ENCODE measurements at places on chromosomes 13 and 19.

GRCh38 chr19:50558449-50558848 is 9.8 kb downstream of the LRRC4B start:
- DNase-seq, result no peak

- DNase-seq, result peak; percentile 63
Measured at GRCh38 chr19:38736036-38736412, 8.2 kb downstream of the CAPN12 start.

DNA sequence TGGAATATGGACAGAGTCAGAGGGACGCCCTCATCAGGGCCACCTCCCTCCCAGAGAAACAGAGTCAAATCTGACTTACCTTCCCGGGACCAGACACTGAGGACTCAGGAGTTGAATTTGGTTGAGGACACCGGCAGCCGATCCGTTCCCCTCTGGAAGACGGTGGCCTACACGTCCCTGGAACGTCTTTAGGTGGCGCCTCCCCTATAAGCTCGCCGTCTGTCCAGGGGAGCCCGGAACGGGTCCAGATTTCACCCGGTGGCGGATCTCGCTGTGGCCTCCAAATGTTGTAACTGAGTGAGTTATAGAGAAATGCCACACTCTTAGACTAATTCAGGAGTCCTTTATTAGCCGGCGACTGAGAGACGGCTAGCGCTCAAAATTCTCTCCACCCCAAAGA is 9.0 kb downstream of the TNFSF14 start:
- DNase-seq, result no peak

- no peak for DNase-seq
Measured at GRCh38 chr13:104286566-104287290, 1220.5 kb upstream of the SLC10A2 start.

GRCh38 chr19:1862424-1863327 is 703 bp downstream of the KLF16 start:
- peak; percentile 64 for DNase-seq

DNA sequence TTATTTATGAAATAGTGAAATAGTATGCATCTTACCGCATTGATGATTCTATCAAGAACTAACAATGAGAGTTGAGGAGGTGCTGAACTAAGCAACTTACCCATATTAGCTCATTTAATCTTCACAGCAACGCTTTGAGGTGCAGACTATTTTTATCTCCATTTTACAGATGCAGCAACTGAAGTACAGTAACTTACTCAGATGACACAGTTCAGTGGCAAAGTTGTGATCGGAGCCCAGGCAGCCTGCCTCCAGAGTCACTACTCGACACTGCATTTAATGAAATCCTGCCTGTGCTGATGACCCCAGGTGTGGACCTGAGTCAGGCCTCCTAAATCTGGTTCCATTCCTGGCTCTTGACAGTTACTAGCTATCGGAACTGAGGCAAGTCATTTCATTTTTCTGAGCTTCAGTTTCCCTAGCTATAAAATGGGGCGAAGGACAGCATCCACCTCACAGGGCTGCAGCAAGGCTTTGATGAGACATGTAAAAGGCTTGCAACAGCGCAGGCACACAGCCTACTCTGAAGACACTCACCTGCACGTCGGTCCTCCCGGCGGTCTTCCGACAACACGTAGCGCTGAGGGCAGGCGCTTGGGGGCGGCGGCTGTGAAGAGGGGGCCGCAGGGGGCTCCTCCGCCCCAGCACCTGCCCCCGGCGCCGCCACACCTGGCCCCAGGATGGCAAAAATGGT is 1.5 kb downstream of the MYPOP start:
- no peak for DNase-seq

GRCh38 chr19:19109601-19110000 is 28.7 kb downstream of the TMEM161A start:
- no peak for DNase-seq

- no peak for DNase-seq
Measured at GRCh38 chr13:28557725-28558520, 63.0 kb upstream of the FLT1 start.

- peak; percentile 42 for DNase-seq
Measured at GRCh38 chr19:18203408-18203862, 407 bp downstream of the RAB3A start.

DNA sequence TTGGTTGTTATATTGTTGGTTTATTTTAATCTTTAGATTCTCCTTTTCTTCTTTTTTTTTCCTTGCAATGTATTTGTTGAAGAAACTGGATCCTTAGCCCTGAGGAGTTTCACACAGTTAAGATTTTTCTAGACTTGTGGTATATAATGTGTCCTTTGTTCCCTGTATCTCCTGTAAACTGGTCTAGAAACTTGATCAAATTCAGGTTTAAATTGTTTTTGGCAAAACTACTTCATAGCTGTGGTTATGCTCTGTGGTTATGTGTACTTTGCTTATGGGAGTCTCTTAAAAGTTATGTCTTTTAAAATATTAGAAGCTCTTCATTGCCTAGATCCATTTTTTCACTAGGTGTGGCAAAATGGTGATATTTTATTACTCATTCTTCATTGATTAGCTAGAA is 3.7 kb upstream of the MTRF1 start:
- no peak for DNase-seq

GRCh38 chr19:54665530-54665929 is 2.7 kb downstream of the LILRB4 start:
- no peak for DNase-seq

DNA sequence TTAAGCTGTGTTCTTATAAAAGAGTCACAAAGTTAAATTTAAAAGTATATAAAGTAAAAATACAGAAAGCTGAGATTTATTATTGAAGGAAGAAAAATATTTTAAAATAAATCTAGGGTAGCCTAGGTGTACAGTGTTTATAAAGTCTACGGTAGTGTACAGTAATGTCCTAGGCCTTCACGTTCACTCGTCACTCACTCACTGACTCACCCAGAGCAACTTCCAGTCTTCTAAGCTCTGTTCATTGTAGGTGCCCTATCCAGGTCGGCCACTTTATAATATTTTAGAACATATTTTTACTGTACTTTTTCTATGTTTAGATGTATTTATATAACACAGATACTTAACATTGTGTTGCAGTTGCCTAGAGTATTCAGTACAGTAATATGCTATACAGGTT is 47.4 kb downstream of the NDFIP2 start:
- no peak for DNase-seq

GRCh38 chr13:40233731-40234195 is 432.7 kb downstream of the FOXO1 start:
- DNase-seq, result no peak

- no peak for DNase-seq
Measured at GRCh38 chr13:36374063-36374462, 27.9 kb upstream of the SPART start.

DNA sequence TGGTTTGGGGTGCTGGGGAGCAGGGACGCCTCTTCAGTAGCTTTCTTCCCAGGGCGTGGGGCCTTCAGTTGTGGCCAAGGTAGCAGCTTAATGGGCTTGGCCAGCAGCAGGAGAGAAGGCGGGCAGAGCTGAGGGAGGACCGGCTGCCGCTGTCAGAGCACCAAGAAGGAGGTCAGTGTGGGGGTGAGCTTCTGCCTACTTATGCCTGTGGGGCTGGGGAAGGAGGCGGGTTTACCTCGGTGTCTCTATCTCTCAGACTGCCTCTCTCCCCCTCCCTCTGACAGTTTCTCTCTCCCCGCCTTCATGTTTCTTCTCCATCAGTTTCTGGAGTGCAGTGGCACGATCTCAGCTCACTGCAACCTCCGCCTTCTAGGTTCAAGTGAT is at the start of gene CAPN12:
Gene CAPN12 (minus strand): TSS at position 177 of the 384 bp plus-strand sequence. CDS start 309 bp downstream, outside the sequence.
- DNase-seq, result no peak

- no peak for DNase-seq
Measured at GRCh38 chr13:40590112-40590862, 76.2 kb downstream of the FOXO1 start.

GRCh38 chr19:32662186-32662585 is 12.8 kb downstream of the ANKRD27 start:
- no peak for DNase-seq

GRCh38 chr13:112133499-112134390 is 66.8 kb downstream of the SOX1 start:
- DNase-seq, result no peak

GRCh38 chr13:49667773-49668172 is 23.5 kb downstream of the EBPL start:
- DNase-seq, result no peak

GRCh38 chr19:52901842-52902241 is 4.4 kb upstream of the ZNF320 start:
- DNase-seq, result no peak

- DNase-seq, result no peak
Measured at GRCh38 chr13:40143559-40143958, 488.1 kb downstream of the COG6 start.

DNA sequence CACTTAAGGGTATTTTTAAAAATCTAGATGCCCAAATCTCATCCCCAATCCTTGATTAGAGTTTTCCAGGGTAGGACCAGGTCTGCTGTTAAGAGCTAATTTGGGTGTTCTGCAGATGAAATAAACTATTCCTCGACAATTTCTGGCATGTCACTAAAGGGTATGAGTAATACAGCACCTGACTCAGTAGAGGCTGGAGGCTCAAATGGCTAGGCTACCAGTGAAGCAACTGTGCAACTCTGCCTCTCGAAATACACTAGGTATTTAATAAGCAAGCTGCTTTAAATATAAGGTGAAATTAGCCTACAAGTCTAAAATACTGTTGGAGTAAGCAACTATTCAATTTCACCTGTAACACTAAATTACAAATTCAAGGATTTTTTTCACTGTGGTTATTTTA is 1.5 kb downstream of the RNF6 start:
- no peak for DNase-seq

GRCh38 chr13:90800082-90800746 is 547.3 kb upstream of the MIR17HG start:
- no peak for DNase-seq

DNA sequence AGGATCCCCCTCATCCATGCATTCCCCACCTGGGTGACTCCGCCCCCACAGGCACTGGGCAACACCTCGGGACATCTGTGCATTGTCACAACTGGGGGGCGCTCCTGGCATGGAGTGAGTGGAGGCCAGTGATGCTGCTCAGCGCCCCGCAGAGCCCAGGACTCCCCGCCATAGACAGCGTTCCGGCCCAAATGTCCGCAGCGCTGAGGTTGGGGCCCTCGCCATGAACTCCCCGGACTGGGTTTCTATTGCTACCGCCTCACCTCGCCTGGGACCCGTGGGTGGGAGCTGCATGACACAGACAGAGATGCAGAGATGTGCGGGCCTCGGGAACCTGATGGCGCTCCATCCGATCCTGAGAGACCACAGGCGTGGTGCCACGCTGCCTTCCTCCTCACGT is 4.6 kb downstream of the FZR1 start:
- no peak for DNase-seq

- no peak for DNase-seq
Measured at GRCh38 chr19:18969931-18970659, 29.1 kb upstream of the HOMER3 start.

- no peak for DNase-seq
Measured at GRCh38 chr13:76387566-76387965, 498.6 kb downstream of the KCTD12 start.

DNA sequence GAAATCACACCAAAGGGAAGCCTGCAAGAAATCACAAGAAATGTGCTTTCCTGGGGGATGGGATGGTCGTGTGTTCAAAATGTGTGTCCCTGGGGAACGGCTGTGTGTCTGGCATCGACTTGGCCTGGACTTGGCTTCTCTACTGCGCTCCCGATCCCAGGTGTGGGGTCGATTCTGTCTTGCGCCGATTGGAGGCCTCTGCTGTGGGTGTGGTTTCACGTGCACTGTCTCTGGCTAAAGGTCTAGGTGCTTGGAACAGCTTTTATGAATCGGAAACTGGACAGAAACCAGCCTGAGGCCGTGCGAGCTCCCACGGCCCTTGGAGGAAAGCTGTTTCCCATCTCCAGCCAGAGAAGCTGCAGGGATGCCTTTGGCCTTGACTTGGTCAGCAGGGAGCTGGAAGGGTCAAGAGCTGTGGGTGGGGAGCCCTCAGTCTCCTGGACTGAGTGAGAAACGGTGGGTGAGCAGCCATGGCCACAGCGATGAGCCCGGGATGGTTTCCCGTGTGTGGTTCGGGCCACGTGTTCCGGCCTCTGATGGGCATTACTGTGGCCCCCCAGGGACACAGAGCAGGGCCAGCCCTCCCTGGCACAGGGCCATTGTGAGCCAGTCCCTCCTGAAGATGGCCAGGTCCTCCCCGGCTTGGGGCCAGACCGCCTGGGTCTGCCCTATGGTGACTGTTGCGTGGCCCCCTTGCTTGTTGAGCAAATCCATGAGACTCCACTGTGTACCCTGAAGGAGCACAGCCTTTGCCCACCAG is 29.7 kb downstream of the MCF2L start:
- no peak for DNase-seq

Data from T-helper 17 cell (primary cell).